ENCODE measurements at places on chromosomes 7 and 10. TPM values are rescaled to one million over a fixed set of nuclear protein-coding genes. Genes with fewer than 3 reads are reported as not detected.

DNA sequence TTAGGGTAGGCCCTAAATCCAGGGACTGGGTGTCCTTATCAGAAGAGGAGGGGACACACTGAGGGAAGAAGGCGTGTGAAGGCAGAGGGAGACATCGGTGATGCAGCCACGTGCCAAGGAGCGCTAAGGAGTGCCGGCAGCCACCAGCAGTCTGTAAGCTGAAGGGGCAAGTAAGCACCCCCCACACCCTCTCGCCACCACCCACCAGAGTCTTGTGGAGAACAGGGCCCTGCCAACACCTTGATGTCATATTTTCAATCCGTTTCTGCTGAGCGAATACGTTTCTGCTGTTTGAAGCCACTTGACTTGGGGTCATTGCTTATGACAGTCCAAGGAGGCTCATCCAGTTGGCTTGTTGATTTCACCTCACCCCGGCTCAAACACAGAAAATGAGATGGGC lies 37.9 kb downstream of the RGS10 start:
- no peaks in the 10 kb centered on the region for H3K36me3 ChIP-seq
- no peak overlapping the region for H3K4me3 ChIP-seq
- DNase-seq = no peak
- H3K27me3 ChIP-seq = no peaks in the 10 kb centered on the region

The GARIN1A gene
- total RNA-seq = 1.6 TPM

DNA sequence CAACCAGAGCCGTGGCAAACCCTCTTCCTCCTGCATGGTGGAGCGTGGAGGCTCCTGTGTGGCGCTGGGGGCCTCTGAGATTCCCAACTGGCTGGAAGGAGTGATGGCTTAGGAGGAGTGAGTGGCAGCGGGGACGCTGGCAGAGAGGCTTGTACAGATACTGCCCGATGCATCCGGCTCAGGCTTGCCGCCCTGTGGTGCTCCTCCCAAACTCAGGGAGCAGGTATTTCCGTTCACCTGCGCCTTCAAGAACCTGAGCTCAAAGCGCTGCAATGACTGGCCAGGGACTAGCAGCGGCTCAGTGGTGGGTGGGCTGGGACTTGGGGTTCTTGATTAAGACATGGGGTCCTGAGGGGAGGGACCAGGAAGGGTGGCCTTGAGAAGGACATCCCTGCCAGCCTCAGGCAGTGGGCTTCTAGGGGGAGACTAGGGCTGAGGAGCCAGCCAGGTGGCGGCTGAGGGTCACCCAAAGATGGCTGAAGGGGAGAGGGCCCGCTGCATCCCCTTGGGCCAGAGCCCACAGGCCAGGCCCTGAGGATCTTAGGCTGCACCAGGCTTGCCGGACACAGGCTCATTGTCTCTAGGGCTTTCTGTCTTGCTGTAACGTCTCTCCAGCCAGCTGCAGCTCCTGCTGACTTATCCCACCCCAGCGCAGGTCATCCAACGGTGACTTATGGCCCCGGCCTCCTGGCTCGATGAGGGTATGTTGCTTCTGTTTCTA lies 3.2 kb downstream of the ZNF775 start:
- H3K4me3 ChIP-seq = no peak overlapping the region
- DNase-seq = no peak
- H3K27ac ChIP-seq = no peak overlapping the region
- peaks cover 14% of the 10 kb centered on the region for H3K4me1 ChIP-seq
- no peaks in the 10 kb centered on the region for H3K27me3 ChIP-seq
- no peaks in the 10 kb centered on the region for H3K36me3 ChIP-seq

- peak; percentile 82 for DNase-seq
- peaks cover 8% of the 10 kb centered on the region for H3K4me1 ChIP-seq
- H3K36me3 ChIP-seq = no peaks in the 10 kb centered on the region
Measured at GRCh38 chr7:1175967-1176851, 16.2 kb upstream of the ZFAND2A start.

The LRRD1 gene
- 0.29 TPM for total RNA-seq

DNA sequence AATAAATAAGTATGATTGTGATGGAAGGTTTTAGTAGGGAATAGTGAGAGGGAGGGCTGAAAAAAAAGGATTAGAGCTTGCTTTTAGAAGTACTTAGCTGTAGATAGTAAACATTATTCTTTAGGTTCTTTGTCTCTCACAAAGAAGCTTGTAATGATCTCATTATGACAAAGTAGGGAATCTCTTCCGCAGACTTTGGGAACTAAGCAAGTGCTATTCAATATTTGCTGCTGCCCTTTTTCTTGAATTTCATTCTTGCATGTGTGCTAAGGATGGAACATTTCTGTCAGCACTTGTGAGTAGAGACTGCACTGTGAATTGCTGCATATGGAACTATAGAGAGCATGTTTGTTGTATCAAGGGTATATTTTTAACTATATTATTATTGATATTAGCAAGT lies 173.4 kb downstream of the ST7 start:
- no peaks in the 10 kb centered on the region for H3K36me3 ChIP-seq
- H3K27me3 ChIP-seq = no peaks in the 10 kb centered on the region
- H3K27ac ChIP-seq = no peak overlapping the region
- peaks cover 9% of the 10 kb centered on the region for H3K4me1 ChIP-seq
- no peak for DNase-seq
- H3K4me3 ChIP-seq = no peak overlapping the region
